ENCODE measurements at places on chromosomes 2 and 18.

DNA sequence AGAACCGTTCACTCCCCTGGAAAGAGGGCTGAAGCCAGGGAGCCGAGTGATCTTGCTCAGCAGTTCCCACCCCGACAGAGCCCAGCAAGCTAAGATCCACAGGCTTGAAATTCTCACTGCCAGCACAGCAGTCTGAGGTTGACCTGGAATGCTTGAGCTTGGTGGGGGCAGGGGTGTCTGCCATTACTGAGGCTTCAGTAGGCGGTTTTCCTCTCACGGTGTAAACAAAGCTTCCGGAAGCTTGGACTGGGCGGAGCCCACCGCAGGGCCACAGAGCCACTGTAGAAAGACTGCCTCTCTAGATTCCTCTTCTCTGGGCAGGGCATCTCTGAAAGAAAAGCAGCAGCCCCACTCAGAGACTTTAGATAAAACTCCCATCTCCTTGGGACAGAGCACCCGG is 180.8 kb downstream of the WDR7 start:
- DNase-seq, result no peak

GRCh38 chr2:240121190-240121589 is 14.9 kb downstream of the COPS9 start:
- DNase-seq, result no peak

DNA sequence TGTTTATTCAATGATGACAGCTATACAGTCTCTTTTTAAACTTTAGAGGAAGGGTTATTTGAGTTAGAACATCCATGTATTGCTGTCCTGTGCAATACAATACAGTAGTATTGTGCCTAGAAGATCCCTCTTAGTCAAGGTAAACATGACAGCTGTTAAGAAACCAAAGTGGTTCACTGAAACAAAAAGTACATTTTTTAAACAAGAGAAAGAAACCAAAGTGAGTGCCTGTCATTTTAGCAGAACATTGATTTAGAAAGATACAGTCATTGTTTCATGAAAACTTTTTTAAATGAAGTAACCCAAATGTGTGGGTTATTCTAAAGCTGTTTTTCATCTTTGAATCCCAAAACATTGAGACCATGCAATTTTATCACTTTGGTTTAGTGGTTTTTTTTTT is 15.5 kb downstream of the ITPRID2 start:
- DNase-seq, result no peak

GRCh38 chr2:186255823-186256222 is 230.2 kb upstream of the ZC3H15 start:
- DNase-seq, result no peak

GRCh38 chr2:233350708-233351107 is 3.6 kb upstream of the DGKD start:
- DNase-seq, result no peak

GRCh38 chr2:113131352-113132185 is 4.2 kb downstream of the IL1RN start:
- no peak for DNase-seq

DNA sequence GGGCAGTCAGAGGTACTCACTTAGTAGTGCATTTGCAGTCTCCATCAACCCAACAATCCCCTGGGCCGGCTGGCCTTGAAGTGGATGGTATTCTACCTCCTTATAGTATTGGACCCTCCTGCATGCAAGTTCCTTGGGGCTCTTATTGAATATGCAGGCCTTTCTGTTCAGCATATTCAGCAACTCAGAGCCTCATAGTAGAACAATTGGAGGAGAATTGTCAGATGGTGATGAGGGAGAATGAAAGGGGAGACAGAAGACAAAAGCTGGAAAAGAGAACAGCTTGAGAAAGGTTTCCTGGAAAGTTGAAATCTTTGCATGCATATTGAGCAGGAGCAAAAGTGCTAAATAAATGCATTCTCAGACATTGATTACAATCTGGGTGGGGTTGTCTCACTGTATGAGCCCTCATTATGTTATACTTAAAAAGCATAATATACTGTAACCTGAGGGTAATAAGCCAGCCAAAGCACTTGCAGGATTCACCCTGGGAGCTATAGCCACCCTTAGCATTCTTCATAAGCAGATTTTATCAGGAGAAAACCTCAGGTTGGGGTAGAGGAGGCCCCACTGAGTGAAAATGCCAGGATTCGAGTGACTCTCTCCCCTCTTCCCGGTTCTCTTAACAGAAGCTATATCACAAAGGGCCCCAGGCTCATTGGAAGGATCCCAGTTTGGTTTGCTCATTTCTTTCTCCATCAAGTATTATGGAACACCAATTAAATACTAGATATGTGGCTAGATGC is 178.1 kb downstream of the MSH2 start:
- DNase-seq, result no peak
